Stimulated activated CD4-positive, alpha-beta T cell treated with anti-CD3 and anti-CD28 coated beads, Interleukin-1b, Interleukin-23, amount 100 ng/mL, for 48 hours (primary cell): ENCODE measurements at places on chromosomes 4 and X.

- DNase-seq: peak; percentile 49
Measured at GRCh38 chr4:139015948-139016471, 429 bp downstream of the NOCT start.

- DNase-seq: no peak
Measured at GRCh38 chrX:17082831-17083230, 136.4 kb downstream of the REPS2 start.

GRCh38 chrX:48897157-48897624 is 377 bp downstream of the TIMM17B start:
- DNase-seq: peak; percentile 66

GRCh38 chr4:151781026-151781425 is 20.2 kb upstream of the GATB start:
- DNase-seq: no peak

DNA sequence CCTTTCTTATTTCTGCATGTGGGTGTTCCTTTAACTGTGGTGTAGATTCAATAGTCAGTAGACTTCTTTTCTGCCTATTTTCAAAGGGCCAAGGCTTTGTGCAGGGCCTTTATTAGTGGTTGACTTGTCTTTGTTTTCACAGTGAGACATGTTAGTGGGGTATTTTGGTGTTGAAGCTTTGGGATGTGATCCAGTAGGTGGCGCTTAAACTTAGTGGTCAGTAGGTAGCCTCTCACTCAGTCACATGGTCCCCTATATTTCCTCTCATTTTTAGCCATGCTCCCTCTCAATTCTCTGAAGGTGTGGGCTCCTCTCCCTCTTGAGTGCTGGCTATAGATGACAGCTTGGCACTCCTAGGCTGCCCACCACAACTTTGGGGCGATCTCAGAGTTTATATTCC is 23.4 kb upstream of the SLC10A7 start:
- no peak for DNase-seq
